ENCODE measurements at places on chromosomes 6 and 20.

- DNase-seq, result no peak
These were observed 40.2 kb upstream of the FAM50B start for GRCh38 chr6:3808759-3809514.

DNA sequence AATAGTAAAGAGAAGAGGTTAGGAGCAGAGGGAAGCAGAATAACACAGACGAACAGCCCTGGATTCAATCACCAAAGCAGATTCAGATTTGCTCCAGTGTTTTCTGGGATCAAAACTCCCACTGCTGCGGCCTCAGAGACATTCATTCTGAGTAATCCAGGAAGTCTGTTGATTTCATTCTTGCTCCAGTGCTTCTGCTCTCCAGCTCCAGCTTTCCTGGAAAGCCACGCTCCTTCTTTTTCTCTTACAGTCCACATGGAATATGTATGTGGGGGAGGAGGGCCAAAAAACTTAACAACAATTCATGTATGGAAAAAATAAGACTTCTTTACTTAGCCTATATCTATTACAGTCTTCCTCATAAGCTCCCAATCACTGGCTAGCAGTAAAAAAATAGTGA, 26.4 kb upstream of the UST start:
- DNase-seq, result no peak

GRCh38 chr6:8642131-8642530, 206.8 kb upstream of the SLC35B3 start:
- DNase-seq, result no peak

DNA sequence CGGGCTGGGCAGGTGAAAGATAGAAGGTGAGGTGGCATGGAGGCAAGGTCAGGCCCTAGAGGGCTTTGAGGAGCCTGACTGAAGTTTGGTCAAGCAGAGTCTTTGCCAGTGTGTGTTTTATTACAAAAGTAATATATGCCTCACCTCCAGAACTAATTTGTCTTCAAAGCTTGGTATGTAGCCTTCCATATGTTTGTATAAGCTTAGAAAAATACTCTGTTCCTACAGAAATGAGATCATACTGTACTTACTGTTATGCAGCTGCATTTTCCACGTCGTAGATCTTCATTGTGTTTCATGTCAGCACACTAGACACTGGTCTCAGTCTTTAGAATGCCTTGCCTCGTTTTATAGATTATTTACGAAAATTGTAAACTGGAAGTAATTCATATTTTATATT, 61.8 kb downstream of the ANKS1A start:
- no peak for DNase-seq

- DNase-seq, result no peak
These were observed 3.3 kb upstream of the ULBP3 start for GRCh38 chr6:150072201-150072600.

GRCh38 chr20:10631126-10631525, 42.7 kb downstream of the JAG1 start:
- DNase-seq, result no peak

DNA sequence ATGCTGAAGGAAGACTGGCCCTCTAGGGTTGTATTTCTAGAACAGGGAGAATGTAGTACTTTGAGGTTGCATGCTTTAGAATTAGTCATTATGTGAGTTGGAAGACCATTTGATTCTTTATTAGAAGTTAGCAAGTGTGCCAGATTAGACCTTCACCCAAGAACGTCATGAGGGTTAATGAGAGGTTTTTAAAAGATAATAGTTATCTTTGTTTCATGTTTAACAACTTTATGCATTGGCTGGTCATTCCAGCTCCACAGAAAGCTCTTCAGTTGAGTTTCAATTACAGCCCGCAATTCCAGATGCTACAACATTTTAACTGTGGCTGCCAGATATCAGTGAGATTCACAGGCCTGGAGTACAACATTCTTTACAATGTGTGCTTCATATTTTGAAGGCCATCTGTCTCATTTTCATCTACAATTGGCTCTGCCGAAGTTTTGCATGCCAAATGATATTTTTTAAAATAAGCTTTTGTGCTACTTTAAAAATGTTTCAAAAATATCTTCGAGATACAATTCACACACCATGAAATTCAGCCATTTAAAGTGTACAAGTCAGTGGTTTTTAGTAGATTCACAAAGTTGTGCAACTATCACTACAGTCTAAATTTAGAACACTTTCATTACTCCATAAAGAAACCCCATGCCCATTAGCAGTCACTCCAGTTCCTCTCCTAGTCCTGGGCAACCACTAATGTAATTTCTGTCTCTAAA, 61.1 kb upstream of the FBXO30 start:
- DNase-seq, result no peak

DNA sequence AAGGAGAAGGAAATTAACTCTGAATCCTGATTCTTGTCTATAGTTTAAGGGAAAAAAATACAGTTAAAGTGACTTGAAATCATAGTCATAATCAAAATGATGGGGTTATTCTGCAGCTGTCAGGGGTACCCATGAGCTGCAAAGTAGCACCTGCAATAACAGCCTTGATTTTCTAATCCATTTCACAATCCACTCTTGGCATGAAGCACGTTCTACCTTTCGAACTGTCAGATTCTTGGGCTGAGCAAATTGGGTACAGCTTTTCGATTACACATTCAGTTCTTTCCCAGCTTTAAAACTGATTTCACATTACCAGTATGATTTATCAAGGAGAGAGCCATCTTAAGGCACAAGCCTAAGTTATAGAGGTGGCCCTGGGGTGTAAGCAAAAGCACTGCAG, 118.5 kb upstream of the DTNBP1 start:
- no peak for DNase-seq

- no peak for DNase-seq
These were observed 33.1 kb downstream of the CDS2 start for GRCh38 chr20:5159928-5160327.

DNA sequence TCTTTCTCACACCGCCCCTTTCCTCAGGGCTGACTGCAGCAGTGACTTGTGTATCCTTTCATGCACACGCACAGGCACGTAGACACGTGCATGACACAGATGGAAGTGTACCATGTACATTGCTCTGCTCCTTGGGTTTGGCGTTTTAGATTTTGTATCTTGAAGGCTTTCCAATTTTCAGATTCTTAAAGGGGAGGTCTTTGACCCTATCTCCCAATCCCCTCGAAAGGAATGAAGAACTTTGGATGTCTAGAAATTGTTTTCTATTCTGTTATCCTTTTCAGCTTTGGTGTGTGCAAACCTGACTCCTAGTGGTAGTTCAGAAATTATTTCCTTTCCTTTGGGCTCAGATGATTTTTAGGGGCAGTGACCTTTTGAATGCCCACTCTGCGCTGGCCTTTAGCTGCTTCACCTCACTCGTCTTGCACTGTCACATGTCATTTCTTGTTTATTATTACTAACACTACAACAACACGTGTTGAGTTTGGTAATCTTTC, 63.0 kb downstream of the HIVEP1 start:
- no peak for DNase-seq

- no peak for DNase-seq
These were observed 74.6 kb downstream of the INSM1 start for GRCh38 chr20:20442466-20442865.

GRCh38 chr20:6699921-6700562, 67.4 kb upstream of the BMP2 start:
- DNase-seq, result no peak

- no peak for DNase-seq
These were observed 21.8 kb downstream of the FAM209B start for GRCh38 chr20:56554869-56555268.

DNA sequence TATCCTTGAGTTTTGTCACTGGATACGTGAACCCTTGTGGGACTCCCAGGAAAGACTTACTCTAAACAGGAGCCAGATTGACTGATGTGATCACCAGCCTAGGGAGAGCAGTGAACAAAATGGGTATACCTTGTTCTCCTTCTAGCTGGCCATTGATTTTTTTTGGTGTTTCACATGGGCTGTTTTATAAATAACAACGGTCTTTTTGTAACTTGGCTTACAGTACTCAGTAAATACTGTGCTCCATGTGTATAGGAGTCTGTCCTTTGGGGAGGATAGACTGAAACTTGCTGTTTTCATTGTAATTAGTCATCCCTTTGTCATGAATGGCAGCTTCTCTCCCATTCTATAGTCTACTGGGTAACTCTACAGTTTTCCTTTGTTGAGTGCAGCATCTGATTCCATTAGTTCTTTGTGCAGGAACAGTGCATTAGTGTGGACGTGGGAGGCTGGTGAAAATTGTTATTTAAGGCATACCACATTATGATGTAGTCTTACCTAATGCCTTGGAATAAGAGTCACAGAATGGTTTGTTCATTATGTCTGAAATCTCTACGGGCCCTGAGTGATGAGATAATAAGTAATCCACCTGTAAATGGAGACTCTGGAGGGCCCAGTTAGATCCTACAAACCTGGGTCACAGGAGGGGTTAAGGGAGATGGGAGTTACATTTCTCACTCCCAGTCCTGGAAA, 89.5 kb downstream of the TIAM2 start:
- DNase-seq, result no peak

GRCh38 chr6:156464100-156464878, 312.9 kb upstream of the ARID1B start:
- no peak for DNase-seq

DNA sequence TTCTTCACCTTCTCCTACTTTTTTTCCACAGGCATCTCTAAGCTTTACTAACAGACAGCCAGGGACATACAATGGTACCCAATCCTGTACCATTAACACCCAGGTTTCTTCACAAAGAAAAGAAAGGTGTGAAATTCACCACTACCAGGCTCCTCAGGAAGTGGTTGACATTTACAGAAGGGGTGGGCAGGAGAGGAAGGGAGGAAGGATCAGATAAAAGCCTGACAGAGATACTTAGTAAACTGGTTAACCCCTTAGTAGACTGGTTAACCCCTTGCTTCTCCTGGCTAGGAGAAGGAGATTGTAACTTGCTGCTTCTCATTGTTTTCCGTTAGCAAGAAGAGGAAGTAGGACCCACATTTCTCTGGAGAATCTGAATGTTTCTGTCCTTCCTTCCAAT, 7.2 kb downstream of the SAMD3 start:
- DNase-seq, result no peak

DNA sequence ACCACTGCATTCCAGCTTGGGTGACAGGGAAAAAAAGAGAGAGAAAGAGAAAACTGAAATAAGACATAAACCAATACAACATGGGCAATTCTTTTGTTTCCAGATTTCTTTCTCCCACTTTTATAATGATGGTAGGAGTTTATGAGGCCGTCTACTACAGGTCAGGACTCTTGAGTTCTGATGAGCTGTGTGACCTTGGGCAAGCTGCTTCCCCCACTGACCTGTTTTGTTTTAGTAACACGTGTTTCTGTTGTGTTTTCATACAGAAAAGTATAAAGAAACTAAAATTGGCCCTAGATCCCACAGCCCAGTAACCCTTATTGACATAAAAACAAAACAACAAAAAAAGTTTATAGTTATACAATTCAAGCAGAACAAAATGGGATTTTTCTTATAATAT, 22.9 kb upstream of the AAR2 start:
- no peak for DNase-seq

DNA sequence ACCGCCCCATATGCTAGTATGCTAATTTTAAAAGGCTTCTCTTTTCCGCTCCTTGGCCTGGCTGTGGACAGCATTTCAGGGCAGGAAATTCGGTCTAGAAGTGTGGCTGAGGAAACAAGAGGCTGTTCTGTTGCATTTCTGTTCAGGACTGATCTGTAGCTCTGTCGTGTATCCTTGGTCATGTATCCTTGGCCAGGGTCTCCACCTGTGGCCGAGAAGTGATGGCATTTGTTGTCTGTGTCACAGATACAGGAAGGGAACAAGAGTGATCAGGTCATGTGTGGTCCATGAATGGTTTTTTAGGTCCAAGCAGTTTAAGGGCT, 300.5 kb upstream of the SUPT3H start:
- no peak for DNase-seq

DNA sequence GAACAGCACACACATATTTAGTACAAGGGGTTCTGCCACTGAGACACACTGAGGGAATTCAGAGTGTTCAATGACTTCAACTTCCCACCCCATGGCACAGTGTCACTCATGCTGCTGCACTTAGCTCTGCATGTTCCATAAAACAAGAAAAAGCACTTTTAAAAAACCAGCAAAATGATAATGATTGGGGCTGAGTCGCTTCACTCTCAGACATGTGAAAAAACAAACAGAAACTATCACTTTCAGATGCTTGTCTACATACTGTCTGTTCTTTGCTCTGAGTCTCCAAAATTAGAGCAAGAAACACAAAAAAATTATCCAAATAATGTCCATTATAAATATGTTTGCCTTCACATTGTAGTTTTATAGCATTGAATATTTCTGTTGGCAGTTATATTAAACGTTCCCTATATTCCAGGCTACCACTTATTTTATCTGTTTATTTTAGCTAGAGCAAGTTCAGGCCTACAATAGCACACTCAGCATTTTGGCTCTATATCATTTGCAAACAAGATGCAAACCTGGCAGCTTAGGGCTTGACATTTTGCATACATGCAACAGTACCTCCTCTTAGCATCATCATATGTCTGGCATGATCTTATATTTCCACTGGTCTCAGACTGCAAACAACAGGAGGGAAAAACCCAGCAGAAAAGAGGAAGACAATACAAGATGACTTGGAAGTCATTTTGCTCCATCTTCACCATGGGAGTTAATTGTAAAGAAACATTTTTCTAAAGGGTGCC, 398.8 kb downstream of the HACE1 start:
- DNase-seq, result no peak

- DNase-seq, result no peak
These were observed at the start of gene TOX2 for GRCh38 chr20:43914311-43915210. TOX2 (plus strand) TSS chr20:43914852; CDS start chr20:43914892, 40 bp downstream.

GRCh38 chr20:10105046-10105445, 70.3 kb downstream of the ANKEF1 start:
- DNase-seq, result no peak

DNA sequence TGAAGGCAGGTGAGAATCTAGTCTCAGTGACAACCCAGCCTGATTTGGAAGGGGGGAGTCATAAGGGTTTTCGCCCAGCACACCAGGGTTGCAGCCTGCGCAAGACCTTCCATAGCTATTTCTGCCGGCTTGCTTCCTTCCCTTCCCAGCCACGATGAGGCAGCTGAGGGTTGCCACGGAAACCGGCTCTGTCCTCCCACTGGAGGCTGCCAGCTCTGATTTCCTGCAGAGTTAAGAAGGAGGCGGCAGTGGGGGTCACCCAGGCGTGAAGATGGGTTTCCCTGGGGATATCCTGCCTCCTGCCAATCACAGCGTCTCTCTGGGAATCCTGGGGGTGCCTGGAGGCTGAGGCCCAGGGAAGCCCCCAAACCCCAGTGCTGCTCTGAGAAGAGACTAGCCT, 23.1 kb upstream of the KCNB1 start:
- no peak for DNase-seq

- no peak for DNase-seq
These were observed 46.4 kb upstream of the CHD6 start for GRCh38 chr20:41664584-41664983.

GRCh38 chr6:86871681-86872080, 65.6 kb upstream of the HTR1E start:
- DNase-seq, result no peak

- no peak for DNase-seq
These were observed 872 bp downstream of the HSPA12B start for GRCh38 chr20:3733119-3733995.

- DNase-seq, result no peak
These were observed 125.7 kb upstream of the SSTR4 start for GRCh38 chr20:22909436-22909835.

Measured in hematopoietic multipotent progenitor cell treated with erythropoietin and hydrocortisone succinate and interleukin-3 and kit ligand, for 17 days (in vitro differentiated cells).